Renal cortical epithelial cell (primary cell): ENCODE measurements at places on chromosomes 4 and X. TPM values are rescaled to one million over a fixed set of nuclear protein-coding genes. Genes with fewer than 3 reads are reported as not detected.

GRCh38 chr4:146525754-146526153 is 4.0 kb upstream of the SLC10A7 start:
- no peak for DNase-seq

DNA sequence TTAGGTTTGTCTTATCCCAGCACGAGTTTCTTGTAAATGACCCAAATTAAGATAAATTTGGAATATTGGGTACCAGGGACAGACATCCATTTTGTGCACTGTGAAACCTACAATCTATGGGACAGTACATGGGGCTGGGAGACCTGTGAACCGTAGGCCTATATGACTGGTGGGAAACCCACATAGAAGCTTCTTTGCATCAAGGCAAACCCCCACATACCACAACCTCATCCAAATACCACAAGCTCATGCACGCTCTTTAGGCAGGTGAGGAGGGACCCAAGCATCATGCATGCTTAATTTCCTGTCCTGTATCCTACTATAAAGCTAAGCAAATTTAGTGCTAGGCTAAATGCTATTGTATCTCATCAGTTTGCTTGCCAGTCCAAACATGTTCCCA is 47.8 kb downstream of the NIPAL1 start:
- DNase-seq: no peak

DNA sequence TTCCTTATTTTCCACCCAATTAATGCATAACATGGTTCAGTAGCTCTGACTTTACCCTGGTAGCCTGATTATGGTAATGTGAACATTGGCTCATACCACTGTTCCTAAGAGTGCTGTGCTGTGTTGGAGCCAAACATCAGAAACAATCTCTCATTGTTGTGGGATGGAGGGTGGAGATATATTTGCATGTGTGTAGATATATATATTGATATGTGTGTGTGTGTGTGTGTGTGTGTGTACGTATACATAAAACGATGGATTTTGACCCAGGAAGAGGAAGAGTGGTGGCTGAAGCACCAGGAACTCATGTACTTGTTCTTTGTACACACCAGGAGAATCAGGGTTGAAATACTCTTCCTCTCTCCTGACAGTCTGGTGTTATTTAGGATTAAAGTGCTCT is 247.7 kb downstream of the IL15 start:
- DNase-seq: peak; percentile 54

GRCh38 chr4:177204126-177204525 is 105.5 kb upstream of the NEIL3 start:
- no peak for DNase-seq

Gene EGFL6
- 0.05 TPM in 1 of 2 replicates, not detected in the other for total RNA-seq

Gene ZBTB33
- 15.6 and 23.5 TPM in 2 replicates for total RNA-seq

Gene TEX13B
- total RNA-seq: not detected in 2 replicates

DNA sequence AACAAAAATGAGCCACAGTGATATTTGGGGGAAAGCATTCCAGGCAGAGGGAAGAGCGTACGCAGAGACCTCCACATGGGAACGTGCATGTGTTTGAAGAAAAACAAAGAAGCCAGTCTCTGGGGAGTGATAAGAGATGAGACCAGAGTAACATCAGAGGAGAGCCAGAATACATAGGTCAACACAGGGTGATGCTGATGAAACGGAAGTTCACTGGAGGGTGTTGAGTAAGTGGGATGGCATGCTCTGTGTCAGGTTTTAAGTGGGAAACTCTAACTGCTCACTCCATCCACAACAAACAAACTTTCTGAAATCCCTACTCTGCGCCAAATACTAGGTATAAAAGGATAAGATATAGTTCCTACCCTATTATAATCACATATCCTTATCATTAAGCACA is 110.0 kb downstream of the ARHGAP6 start:
- DNase-seq: no peak
